ENCODE measurements at places on chromosomes 1 and 21.

GRCh38 chr1:112464501-112464900, 44.3 kb upstream of the WNT2B start:
- DNase-seq, result no peak

GRCh38 chr1:101283443-101283842, 46.6 kb downstream of the S1PR1 start:
- DNase-seq, result no peak

DNA sequence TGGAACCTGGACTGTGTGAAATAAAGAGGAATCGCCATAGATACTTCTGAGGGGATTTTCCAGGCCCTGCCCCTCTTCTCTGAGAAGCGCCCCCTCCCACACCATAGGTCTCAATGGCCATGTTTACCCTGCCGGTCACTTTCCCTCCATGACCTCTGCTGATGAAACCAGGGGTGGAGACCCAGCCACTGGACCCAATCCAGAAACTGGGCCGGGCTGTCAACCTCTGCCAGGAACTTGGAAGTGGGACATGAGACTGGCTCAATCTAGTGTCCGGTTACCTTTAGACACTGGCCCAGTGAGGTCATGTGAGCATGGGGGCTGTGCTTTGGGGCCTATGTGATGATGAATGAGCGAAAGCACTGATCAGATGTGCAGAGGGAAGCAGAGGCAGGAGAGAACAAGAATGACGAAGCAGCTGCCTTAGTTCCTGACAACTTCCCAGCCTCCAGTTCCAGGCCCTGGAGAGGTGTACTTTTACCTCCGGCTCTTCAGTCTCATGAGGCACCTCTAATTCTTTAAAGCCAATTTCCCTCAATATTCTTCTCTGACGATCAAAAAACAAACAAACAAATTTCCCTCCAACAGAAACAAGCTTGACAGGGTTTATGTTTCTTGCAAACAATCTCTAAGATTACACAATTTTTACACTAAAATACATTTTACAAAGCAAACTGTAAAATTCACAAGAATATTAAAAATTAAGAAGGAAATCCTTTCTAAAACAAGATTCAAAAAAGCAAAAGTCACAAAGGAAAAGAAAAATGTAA, 4.9 kb downstream of the ASAP3 start:
- DNase-seq, result no peak

- no peak for DNase-seq
Observed at GRCh38 chr1:226542623-226543103, 5.9 kb upstream of the STUM start.

DNA sequence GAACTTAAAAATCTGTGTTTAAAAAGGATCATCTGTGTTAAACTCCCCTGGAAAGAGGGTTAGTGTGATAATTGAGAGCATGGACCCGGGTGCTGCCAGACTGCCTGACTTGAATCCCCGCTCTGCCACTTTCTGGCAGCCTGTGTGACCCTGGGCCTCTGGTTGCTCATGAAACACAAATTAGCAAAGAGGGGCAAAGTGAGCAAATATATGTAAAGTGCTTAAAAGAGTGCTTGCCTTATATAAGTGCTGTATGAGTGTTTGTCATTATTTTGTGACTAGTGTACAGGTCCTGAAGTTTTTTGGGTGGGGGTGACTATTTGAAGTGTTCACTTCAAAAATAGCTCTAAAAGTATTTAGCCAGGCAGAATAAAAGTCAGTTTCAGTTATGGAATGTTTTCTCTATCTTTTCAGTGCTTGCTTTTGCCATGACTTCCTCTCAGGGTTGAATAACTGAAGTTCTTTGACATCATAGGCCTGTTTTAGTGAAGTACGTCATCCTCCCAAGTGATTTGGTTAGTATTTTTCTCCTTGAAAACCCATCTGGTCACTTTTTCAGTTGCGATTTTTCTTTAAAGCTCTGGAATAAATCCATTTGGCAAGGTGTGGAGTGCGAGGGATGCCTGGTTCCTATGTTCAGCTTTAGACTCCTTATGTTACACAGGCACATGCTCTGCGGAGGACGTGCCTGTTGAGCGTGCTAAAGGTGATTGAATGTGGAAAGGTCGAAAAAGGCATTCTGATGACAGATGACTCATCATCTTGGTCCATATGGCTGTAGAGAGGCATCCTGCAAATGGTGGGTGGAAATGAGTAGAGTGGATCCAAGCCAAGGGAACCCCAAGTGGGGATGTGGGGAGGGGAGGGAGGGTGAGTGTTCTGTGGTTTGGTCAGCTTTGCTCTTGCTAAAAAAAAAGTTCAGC, 47.8 kb downstream of the AK4 start:
- DNase-seq, result no peak

DNA sequence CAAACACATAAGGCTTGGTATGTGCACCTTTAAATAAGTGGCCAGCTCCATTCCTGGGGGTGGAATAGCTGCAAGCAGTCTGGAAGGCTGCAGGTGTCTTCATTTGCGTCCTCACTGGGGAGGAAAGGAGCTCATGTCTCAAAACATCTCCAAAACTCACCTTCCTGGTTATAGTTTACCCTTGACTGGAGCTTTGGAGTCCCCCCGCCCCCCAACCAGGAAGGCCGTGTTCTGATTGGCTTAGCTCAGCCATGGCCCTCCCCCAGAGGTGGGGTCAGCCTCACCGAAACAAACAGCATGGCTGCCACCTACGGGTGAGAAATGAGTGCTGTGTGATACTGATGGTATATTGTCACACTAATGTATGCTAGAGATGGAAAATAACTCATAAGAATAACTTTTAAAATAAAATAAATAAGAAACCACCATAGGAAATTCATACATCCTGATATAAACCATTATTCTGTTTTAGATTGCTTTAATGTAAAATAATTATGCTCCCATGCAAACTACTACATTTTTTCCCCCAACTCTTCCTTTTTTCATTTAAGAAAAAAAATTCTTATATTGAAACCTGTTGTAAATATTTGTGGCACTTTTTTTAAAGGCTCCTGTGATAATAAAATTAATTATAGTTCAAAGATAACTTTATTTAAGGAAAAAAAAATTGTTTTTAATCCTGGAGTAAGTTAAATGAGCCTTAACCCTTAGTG, 90.8 kb downstream of the ZP4 start:
- no peak for DNase-seq

GRCh38 chr1:73998348-73998959, 199.5 kb downstream of the LRRIQ3 start:
- no peak for DNase-seq

- no peak for DNase-seq
Observed at GRCh38 chr1:24414775-24415333, 748 bp upstream of the NIPAL3 start.

DNA sequence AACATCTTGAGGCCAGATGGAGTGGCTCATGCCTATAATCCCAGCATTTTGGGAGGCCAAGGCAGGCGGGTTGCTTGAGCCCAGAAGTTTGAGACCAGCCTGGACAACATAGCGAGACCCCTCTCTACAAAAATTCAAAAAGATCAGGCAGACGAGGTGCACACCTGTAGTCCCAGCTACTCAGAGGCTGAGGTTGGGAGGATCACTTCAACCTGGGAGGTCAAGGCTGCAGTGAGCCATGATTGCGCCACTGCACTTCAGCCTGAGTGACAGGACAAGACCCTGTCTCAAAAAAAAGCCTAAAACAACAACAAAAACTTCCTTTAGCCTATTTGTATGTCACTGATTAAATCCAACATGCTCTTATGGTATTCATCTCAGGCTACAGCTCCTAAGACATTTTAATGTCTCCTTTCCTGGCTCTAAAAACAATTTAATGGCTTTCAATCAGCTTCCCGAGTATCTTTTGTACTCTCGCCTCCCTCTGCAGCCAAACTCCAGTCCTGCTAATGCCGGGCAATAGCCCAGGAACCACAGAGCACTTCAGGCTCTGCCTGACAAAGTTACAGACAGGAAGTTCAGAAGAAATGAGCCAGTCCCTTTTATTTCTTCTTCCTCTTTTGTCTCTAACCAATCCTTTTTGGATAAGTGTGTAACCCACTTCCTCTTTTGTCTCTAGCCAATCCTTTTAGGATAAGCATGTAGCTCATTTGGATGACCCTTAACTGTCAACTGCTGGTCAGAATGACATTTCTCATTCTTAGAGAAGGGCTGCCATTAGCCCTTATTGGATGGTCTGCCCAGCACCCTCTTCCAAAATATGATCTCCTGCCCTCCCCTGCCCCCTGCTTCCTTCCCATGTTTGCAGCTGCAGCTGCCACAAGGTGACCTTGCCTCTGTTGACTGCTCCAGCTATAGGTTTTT, 6.6 kb upstream of the DOP1B start:
- no peak for DNase-seq

GRCh38 chr1:177429234-177429633, 258.5 kb downstream of the BRINP2 start:
- no peak for DNase-seq

DNA sequence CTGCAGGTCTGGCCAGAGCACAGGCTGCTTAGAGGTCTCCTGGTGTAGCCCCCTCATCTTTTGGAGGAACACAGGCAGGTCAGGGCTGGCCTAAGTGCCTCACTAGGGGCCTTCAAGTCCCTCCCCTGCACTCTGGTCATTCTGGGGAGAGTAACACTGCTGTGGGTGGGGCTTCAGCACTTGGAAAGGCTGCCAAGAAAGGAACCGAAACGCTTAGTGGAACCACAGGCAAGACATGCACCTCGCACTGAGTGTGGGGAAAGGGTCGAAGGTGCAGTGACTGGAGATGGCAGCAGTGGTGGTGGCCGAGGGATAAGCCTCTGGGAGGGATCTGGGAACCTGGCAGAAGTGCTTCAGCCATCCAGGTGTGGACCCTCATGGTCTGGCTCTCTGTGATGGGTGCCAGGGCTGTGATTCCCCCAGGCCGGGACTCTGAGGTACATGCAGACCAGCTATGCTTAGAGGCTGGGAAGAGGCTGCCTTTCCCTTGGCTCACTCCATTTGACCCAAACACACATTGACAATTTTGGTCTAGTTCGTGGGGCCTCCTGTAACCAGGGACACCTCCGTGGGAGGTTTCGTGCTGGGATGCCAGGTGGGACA, 182.9 kb upstream of the CSF3R start:
- DNase-seq, result no peak

DNA sequence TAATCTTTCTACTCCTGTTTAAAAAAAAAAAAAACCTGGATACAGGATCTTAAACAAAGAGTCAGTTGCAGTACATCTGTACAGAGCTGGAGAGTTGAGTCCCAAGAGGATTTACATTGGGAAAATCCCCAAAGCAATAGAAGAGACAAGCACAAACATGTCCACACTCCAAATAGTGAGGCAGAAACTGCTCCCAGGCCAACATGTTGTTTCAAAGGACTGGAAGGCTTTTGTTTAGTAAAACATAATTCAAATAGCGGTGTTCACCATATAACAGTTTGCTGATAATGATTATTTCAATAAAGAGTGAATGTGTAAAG, 425.4 kb downstream of the ADGRL2 start:
- no peak for DNase-seq

GRCh38 chr21:44649521-44650100, 3.4 kb downstream of the KRTAP10-11 start:
- no peak for DNase-seq

DNA sequence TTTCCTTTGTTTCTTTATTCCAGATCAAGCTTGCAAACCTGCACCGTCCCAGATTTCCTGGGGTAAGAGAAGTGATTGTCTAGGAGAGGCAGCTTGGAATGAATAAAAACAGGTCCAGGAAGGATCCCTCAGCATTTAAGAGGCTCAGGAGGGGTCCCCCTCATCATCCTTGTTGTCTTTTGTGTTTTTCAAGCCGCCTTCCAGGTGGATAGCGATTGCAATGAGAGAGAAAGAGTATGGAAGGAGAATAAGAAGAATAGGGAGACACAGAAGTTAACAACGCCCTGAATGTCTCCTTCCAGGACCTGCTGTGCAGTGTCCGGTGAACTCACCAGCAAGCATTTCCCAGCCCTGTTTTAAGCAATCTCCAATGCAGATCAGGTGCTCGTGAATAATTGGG, 8.5 kb downstream of the ERG start:
- DNase-seq, result no peak

- DNase-seq, result no peak
Observed at GRCh38 chr1:208279826-208280588, 35.8 kb upstream of the PLXNA2 start.

DNA sequence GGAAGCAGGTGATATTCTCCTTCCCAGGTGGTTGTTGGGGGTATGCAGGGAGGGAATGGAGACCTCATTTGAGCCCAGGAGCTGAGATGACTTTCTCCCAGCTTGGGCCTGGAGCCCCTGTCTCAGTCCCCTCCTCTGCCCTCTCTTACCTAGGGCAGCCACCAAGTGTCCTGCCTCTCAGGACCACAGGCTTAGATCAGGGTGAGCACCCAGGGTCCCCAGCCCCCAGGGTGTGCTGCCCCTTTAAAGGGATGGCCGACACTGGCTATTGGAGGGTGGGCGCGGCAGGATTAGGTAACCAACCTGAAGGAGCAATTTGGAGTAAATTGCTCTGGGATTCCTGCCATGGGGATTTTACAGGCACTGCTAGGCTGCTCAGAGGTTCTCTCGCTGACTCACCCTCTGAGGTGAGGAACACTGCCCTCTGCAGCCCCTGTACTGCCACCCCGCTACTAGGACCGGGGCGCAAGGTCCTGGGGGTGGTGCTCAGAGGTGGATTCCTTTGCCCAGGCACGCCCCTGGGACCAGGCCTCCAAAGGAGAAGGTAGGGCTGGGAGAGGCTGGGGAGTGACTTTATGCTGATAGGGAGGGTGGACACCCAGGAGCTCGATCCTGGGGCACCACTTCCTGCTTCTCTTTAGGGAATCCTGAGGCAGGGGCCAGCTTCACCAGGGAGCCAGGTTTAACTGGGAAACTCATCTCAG, 1.5 kb downstream of the RPS6KA1 start:
- DNase-seq, result no peak

DNA sequence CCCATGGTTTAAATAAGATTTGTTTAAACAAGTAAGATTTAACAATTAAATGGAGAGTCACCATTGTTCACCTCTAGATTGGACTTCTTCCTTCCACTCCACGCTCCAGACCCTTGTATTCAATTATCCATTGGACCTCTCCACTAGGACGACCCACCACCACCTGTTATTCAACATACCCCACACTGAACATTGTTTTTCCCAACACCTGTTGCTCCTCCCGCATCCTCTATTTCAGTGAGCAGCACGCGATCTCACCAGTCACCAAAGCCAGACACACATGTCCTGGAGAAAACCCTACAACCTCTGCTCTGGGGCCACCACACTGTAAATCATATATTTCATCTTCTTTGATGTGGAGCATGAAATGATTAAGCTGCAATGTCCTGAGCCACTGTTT, 28.6 kb downstream of the ATP8B2 start:
- DNase-seq, result no peak
